Umbilical cord (tissue), 2 donors: ENCODE measurements at places on chromosomes 11 and 22. TPM values are rescaled to one million over a fixed set of nuclear protein-coding genes. Genes with fewer than 3 reads are reported as not detected.
A peak's percentile ranks its signal among the peaks of the same experiment; 100 is the strongest.

GRCh38 chr22:36930041-36930935 is 16.9 kb downstream of the CSF2RB start:
- no peak for DNase-seq

APOL4 gene
- total RNA-seq = 3.9 TPM

OR5B21 gene
- not detected for total RNA-seq

CRYBA4 gene
- not detected for total RNA-seq

- DNase-seq = no peak
Measured at GRCh38 chr11:87127101-87127500, 89.4 kb downstream of the TMEM135 start.

DNA sequence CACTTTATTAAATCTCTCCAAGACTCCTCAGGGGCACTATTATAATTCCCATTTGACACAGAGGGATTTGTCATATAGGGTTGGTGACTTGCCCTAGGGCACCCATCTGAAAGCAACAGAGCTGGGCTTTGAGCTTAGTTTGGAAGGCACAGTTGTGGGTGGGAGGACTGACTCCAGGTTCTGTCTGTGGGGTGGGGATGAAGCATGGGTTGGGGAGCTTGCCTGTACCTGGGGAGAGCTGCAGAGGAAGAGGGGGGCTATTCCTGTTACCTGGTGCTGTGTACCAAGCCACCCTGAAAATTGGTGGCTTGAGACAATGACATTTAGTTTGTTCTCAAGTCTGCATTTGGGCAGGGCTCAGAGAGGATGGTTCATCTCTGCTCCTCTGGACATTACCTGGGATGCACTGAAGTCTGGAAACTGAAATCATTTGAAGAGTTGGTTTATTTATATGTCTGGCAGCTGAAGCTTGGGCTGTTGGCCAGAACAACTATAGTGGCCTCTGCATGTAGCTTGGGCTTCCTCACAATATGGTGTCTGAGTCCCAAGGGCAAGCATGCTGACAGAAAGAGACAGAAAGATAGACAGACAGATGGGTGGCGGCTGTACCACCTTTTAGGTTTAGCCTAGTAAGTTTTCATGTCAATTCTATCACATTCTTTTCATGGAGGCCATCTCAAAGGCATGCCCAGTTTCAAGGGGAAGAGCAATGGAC is 44.9 kb downstream of the LRRC32 start:
- DNase-seq = no peak

MRGPRX3 gene
- total RNA-seq = not detected

GRCh38 chr11:67468456-67468758 is 644 bp downstream of the TMEM134 start:
- DNase-seq = no peak

GRCh38 chr11:34028425-34028824 is 23.1 kb upstream of the CAPRIN1 start:
- DNase-seq = no peak

- DNase-seq = peak; percentile 34
Measured at GRCh38 chr11:118581057-118581456, 8.8 kb downstream of the ARCN1 start.

DNA sequence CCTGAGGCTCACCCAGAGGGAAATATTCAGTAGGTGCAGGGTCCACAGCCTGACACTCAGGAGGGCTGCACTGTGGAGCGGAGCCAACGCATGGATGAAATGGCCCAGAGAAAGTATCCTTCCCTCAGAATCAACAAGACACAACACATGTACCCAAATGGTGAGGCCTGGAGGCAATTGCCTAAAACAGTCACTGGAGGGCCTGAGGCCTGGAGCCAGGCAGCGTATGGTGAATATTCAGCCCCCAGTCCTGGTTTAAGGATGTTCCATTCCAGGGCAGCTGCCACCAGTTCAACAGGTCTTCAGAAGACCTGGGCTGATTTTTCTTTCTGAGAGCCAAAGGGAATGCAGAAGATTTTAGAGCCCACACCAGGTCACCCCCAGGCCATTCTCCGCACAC is 264.8 kb downstream of the INSC start:
- no peak for DNase-seq

- no peak for DNase-seq
Measured at GRCh38 chr22:42752230-42752746, 31.6 kb upstream of the A4GALT start.

GRCh38 chr22:30894371-30894740 is 74.2 kb downstream of the MORC2 start:
- DNase-seq = no peak

CRYBB2 gene
- total RNA-seq = not detected

- peak; percentile 96 for DNase-seq
Measured at GRCh38 chr11:65498977-65499712, at the start of gene MALAT1. TSS of gene MALAT1 (plus strand) at chr11:65499045.

GRK3 gene
- total RNA-seq = 8.9 TPM

FAM111A gene
- 57.5 TPM for total RNA-seq

C11orf87 gene
- total RNA-seq = 4.1 TPM

- no peak for DNase-seq
Measured at GRCh38 chr22:37744589-37744988, 47.7 kb downstream of the TRIOBP start.

GRAMD1B gene
- 8.9 TPM for total RNA-seq

- DNase-seq = no peak
Measured at GRCh38 chr11:28524098-28524497, 415.9 kb downstream of the METTL15 start.

GRCh38 chr11:102230186-102230585 is 87.1 kb upstream of the BIRC3 start:
- no peak for DNase-seq

DNA sequence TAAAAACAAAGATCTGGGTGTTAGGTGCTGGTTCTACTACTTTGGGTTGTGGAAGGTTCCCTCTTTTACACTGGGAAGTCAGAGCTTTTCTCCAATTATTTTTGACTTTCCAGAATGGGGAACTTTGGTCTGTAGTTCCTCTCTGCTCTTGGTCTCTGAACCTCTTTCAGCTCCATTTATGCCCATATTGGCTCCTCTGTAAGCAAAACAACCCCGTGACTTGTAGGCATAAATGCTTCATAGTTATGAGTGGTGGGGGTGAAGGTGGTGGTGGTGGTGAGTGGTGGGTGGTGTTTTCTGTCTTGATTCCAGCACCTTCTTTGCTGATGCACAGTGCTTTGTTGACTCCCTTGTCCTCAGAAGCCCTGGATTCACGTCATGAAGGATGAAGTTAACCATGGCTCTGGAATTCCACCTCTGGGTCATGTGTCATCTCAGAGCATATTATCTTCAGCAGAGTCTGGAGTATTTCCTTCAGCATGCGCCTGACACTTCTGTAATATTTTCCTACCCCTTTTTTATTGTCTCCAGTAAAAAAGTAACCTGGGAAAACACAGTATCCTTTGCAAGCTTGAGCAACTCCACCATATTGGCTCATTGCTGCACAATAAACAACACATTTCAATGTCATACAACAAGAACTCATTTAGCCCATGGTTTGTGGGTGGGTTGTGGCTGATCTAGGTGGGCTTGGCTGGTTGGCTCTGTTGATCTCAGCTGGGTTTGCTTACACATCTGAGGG is 24.1 kb upstream of the GRK3 start:
- DNase-seq = no peak

- DNase-seq = peak; percentile 50
Measured at GRCh38 chr22:22031183-22031945, 48.8 kb upstream of the TOP3B start.

GRCh38 chr11:10669258-10670033 is 24.1 kb downstream of the IRAG1 start:
- DNase-seq = peak; percentile 90

GRCh38 chr22:43431808-43432554 is 20.2 kb downstream of the MPPED1 start:
- DNase-seq = peak; percentile 44

GRCh38 chr11:131626788-131627187 is 256.4 kb downstream of the NTM start:
- no peak for DNase-seq

GRCh38 chr11:98456308-98456680 is 564.5 kb upstream of the CNTN5 start:
- DNase-seq = no peak

GRCh38 chr22:44431256-44431655 is 66.8 kb downstream of the RTL6 start:
- DNase-seq = no peak

JRKL gene
- total RNA-seq = 27.4 TPM

DNA sequence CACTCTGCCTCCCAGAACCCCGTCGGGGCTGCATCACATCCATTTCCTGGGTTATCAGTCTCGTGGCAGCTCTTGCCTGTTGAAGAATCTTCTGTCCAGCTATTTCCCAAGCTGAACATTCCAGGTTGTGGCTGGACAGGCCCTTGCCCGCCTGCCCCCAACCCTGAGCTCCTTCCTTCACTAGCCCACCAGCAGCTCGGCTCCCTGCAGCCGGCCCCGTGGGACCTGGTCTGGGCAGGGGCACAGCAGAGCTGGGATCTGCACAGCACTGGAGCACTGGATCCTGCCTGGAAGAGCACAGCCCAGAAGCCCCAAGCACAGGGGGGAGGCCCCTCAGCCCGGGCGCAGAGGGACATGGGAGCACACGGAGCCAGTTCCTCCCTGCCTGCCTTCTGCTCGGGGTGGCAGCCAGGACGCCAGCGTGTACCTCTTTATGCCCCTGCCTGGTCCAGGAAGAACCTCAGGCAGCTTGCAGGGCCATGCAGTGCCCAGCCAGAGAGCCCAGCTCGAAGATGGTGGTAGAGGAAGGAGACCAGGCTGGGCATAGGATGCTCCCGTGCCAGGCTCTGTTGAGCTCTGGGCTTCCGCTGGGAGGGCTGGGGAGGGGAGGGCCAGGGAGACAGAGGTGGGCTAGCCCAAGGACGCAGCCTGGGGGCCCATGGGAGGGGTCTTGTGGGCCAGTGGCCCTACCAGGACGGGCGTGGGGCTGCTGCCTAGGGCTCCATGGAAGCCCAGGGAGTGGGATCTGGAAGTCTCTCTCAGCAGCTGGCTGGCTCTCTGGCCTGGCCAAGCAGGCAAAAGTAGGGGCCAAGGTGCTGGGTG is 16.6 kb upstream of the GNB1L start:
- no peak for DNase-seq

- peak; percentile 75 for DNase-seq
Measured at GRCh38 chr22:26573026-26573662, 16.8 kb downstream of the TPST2 start.

IL10RA gene
- 4.8 TPM for total RNA-seq

PI4KA gene
- total RNA-seq = 21.2 TPM

DNA sequence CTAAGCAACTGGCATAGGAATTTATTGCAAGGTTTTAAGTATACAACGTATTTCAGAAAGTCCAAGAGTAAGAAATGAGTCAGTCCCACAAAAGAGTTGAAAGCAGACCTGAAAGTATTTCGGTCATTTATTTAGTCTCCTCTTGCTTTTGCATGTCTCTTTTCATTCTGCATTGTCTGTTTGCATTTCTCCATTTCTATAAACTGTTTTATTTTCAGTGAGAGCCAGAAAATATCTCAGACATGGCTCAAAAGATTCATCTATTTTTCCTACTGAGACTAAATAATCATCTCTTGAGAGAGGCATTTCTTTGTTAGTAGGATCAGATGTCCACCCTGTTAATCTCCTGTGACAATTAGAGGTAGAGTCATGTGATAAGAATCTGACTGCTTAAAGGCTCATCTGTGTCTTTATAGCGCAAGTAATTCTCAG is 219.1 kb upstream of the CCDC179 start:
- no peak for DNase-seq

MYEOV gene
- 0.48 TPM for total RNA-seq

DNA sequence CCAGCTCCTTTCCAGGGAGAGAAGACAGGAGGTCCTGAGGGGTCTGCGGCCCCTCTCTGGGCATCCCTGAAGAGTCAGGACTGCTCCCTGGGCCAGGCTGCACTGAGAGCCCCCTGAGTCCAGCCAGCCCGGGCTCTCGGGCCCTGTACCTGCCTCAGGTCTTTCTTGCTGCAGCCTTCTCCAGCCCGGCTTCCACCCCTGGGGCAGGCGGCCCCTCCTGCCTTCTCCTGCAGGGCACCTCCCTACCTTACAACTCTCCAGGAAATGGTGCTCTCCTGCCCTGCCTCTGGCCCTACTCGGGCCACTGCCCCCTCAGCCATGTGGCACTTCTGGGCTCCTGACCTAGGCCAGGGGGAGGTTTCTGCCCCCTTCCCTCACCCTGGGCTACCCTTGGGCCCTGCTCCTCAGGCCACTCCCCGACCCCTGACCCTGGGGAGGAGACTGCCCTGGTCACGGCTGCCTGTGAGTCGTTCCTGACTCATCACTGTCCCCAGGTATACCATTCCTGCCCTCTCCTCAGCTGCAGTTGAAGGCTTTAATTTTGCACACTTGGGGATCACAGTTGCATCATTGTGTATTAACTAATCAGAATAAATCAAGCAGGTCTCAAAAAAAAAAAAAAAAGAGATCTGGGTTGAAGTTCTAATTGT is 251.1 kb downstream of the NXPE2 start:
- DNase-seq = no peak

DNA sequence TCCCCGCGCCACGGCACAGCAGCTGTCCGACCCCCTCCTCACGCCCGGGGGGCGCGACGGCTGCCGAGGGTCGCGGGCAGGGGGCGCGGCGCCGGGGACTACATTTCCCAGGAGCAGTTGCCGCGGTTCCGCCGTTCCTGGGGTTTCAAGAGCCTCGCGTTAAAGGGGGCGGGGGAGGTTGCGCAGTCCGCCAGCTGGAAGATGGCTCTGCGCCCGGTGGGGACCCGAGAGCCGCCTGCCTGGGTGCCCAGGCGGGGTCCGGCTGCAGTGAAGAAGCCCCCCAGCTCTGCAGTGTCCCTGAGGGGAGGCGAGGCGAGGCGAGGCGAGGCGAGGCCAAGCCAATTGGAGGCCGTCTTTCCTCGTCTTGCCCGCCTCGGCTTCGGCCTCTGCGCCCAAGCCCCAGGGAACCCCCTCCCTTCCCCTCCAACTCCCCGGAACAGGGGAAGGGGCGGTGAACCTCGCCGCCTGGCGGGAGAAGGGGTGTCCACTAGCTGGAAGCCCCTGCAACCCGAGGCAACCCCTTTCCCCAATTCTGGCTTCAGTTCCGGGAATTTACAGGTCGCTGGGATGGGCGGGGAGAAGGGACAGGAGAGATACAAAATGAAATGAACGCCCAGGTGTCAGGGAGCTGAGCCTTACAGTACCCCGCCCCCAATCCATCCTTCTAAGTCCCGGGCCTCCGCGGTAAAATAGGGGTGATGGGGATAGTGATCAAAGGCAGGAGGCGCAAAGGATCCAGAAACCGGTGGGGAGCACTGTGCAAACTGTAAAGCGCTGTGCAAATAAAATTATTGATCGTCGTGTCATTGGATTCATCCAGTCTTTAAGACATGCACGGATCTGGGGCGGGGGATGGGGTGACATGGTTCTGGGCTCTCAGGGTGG is 5.2 kb upstream of the GCAT start:
- DNase-seq = peak; percentile 71
